NCI-H1105 (cell line): ENCODE measurements at places on chromosomes 6 and 20.

DNA sequence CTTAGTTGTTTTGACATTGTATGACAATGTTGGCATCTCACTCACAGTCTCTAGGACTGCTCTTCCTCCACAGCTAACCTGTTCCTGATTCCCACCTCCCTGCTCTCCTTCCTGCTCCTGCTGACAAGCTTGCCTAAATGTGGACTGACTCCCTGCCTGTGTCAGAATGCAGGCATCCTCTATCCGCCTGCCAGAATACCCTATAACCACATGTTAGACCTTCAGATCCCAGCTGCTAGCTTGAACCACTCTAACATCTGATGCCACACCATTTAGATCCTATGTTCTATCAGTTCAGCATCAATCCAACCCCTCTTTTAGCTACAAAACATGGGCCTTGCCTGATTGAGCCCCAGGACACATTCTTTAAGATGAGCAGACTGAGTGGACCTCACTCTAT is 12.2 kb downstream of the FILIP1 start:
- no peak for DNase-seq

DNA sequence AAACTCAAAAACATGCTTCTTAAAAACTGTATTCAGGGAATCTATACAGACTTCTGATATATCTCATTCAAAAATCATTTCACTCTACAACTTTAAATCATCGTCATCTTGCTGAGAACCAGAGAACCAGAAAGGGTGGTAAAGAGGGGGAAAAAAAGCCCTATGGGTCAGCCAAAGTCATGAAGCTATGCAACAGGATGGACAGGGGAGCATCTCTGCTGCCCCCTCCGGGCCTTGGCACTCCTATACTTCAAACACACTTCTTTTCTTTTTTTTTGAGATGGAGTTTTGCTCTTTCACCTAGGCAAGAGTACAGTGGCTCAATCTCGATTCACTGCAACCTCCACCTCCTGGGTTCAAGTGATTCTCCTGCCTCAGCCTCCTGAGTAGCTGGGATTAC is 73.5 kb upstream of the NFATC2 start:
- no peak for DNase-seq

- no peak for DNase-seq
Measured at GRCh38 chr6:161411265-161411944, 137.5 kb upstream of the AGPAT4 start.

- DNase-seq: no peak
Measured at GRCh38 chr6:41642090-41642959, 4.1 kb downstream of the MDFI start.

- no peak for DNase-seq
Measured at GRCh38 chr20:719816-720215, 44.2 kb upstream of the SCRT2 start.

GRCh38 chr20:43755390-43755789 is 28.6 kb upstream of the GTSF1L start:
- DNase-seq: no peak
